Smooth muscle cell of the pulmonary artery (primary cell): ENCODE measurements at places on chromosomes 5 and 9. TPM values are rescaled to one million over a fixed set of nuclear protein-coding genes. Genes with fewer than 3 reads are reported as not detected.

DMRTA1 gene
- total RNA-seq = 0.13 and 0.66 TPM in 2 replicates

IL5 gene
- not detected in 2 replicates for total RNA-seq

PCDHB9 gene
- 0.40 and 0.59 TPM in 2 replicates for total RNA-seq

C9 gene
- total RNA-seq = not detected in 2 replicates

DBH gene
- not detected in 2 replicates for total RNA-seq

PCDHB6 gene
- 0.20 and 0.36 TPM in 2 replicates for total RNA-seq

RASGEF1C gene
- not detected in 2 replicates for total RNA-seq

PCDHB4 gene
- total RNA-seq = 0.20 and 0.59 TPM in 2 replicates

CDC20B gene
- total RNA-seq = 0.07 TPM in 1 of 2 replicates, not detected in the other

FCHO2 gene
- 22.8 and 24.2 TPM in 2 replicates for total RNA-seq

OR2K2 gene
- not detected in 2 replicates for total RNA-seq
